Natural killer cell treated with Interleukin-12 subunit alpha and Interleukin-12 subunit beta and Interleukin-15 and Interleukin-18, amount 100 ng/mL, for 72 hours (primary cell): ENCODE measurements at places on chromosomes 12 and 14. TPM values are rescaled to one million over a fixed set of nuclear protein-coding genes. Genes with fewer than 3 reads are reported as not detected.

CLEC4D gene
- not detected for total RNA-seq

GRCh38 chr14:36805131-36805559 lies 143.5 kb downstream of the PAX9 start:
- no peak overlapping the region for H3K4me3 ChIP-seq
- H3K27me3 ChIP-seq: no peaks in the 10 kb centered on the region
- H3K27ac ChIP-seq: no peak overlapping the region

GRCh38 chr12:13472690-13473089 lies 276.2 kb downstream of the EMP1 start:
- no peak overlapping the region for H3K27ac ChIP-seq
- H3K27me3 ChIP-seq: peaks cover 19% of the 10 kb centered on the region
- H3K4me1 ChIP-seq: no peaks in the 10 kb centered on the region
- no peak overlapping the region for H3K4me3 ChIP-seq
- no peak for DNase-seq
- no peaks in the 10 kb centered on the region for H3K36me3 ChIP-seq

- no peak overlapping the region for H3K4me3 ChIP-seq
- peaks cover 8% of the 10 kb centered on the region for H3K4me1 ChIP-seq
- no peaks in the 10 kb centered on the region for H3K36me3 ChIP-seq
- no peak for DNase-seq
These were observed 4.6 kb downstream of the TEAD4 start for GRCh38 chr12:2963760-2964292.
